ENCODE measurements at places on chromosomes 13 and 19.

DNA sequence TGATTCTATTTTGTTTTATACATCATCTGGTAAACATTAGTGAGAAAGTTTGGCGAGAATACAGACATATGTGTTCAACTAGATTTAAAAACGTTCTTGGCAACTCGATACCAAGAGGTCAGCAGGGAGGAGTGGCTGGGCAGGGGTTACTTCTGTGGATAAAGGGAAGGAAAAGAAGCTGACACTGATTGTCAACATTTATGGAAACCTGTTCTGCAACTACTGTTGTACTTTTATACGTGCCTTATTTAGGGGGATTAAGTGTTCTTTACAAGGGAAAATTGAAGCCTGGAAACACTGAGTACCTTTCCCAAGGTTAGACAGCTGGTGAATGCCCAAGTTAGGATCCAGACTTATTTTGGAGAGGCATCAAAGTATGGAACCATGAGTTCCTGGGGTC, 65.0 kb downstream of the MTUS2 start:
- DNase-seq = no peak

- DNase-seq = no peak
These were observed 1027.1 kb upstream of the PCDH9 start for GRCh38 chr13:68257111-68257842.

GRCh38 chr13:35964011-35964862, 166.9 kb downstream of the DCLK1 start:
- no peak for DNase-seq

GRCh38 chr13:72864142-72865011, 82.4 kb downstream of the PIBF1 start:
- DNase-seq = no peak

DNA sequence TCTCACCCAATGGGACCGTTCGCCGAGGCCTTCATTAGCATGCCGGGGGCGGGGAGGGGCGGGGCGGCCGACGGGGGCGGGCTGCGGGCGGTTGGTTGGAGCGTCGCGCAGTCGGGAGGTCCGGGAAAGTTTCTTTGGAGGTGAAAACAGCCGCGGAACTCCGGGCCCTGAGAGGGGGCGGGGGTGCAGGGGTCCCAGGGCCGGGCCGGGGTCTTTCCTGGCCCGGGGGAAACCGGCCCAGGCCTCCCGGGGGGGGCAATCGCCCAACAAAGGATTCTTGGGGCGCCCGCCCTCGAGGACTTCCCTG, at the start of gene HMG20B:
Gene HMG20B (plus strand): TSS at position 90 of the 307 bp plus-strand sequence. CDS start 366 bp downstream, outside the sequence.
- no peak for DNase-seq

DNA sequence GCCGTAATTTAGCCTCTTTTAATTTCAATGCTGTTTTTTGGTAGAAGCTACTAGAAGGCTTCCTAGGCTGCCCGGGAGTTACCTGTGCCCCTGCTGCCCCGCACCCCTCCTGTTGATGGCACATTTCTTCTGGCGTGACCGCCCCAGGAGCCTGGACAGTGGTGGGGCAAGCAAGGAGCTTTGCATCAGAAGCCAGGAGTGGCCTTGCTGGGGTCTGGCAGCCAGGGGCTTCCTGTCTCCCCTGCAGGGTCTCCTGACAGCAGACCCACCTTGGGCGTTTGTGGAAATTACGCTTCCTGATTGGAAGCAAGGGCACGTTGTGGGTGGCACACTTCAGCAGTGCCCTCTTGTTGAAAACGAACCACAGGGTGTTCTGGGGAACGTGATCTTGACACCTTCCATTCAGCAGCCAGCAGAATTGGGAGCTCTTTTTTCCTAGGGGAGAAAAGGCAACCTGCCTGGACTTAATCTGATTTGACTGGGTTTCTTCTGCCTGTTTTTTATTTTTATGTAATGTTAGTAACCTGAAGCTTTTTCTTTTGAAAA, 90.0 kb upstream of the TEX29 start:
- DNase-seq = no peak

- no peak for DNase-seq
These were observed 21.7 kb upstream of the RNF17 start for GRCh38 chr13:24742294-24742693.
